ENCODE measurements at places on chromosomes 2 and 18.

- no peak for DNase-seq
Measured at GRCh38 chr2:169114056-169114455, 44.7 kb downstream of the DHRS9 start.

GRCh38 chr2:105005181-105005951 is 32.5 kb upstream of the MRPS9 start:
- no peak for DNase-seq

- no peak for DNase-seq
Measured at GRCh38 chr2:235698491-235698890, 204.6 kb downstream of the AGAP1 start.

- DNase-seq, result no peak
Measured at GRCh38 chr2:231923951-231924888, 2.0 kb downstream of the NPPC start.

DNA sequence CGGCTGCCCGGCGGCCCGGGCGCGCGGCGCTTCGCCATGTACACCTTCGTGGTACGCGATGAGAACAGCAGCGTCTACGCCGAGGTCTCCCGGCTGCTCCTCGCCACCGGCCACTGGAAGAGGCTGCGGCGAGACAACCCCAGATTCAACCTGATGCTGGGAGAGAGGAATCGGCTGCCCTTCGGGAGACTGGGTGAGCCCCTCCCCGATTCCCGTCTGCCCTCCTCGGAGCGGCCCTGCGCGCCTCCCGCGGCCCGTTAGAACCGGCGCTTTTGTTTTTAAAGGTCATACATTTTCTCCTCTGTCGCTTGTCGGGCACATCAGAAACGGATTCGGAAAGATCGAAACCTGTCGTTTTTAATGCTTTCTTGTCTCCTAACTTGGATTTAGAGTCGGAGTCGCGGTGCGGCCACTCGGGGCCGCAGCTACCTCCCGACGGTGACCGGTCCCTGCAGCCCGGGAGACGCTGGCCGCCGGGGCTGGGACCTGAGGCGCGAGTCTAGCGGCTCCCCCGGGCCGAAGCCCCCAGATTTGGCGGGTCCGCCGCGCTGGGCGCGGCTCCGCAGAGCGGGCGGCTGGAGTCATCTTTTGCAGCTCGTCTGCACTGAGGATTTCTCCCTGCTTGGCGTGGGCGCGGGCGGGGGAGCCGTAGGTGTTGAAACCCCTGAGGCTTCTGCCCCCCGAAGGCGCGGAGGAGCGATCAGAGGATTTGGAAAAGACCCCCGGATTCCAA is 519 bp downstream of the TTL start:
- peak; percentile 6 for DNase-seq

- no peak for DNase-seq
Measured at GRCh38 chr2:216315802-216316603, 56.3 kb downstream of the MARCHF4 start.

- DNase-seq, result no peak
Measured at GRCh38 chr2:191636235-191636543, 41.7 kb upstream of the NABP1 start.

DNA sequence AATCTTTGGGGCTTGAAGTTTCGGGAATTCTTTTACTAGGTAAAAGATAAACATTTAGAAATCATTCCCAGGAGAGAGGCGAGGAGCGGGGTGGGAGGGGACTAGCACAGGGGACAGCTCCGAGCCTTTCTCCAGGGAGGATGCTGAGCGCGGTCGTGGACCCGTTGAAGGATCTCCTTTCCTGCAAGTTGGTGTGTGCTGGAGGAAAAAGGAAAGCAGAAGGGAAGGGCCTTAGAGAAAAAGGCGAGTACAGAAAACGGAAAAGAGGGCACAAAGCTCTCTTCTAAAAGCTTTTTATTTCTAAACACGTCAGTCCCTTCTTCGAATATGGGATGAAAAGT is 640 bp downstream of the SLC39A6 start:
- DNase-seq, result no peak

- no peak for DNase-seq
Measured at GRCh38 chr18:5543036-5543680, 639 bp downstream of the EPB41L3 start.

GRCh38 chr2:140257692-140258300 is 1477.6 kb upstream of the NXPH2 start:
- no peak for DNase-seq

- no peak for DNase-seq
Measured at GRCh38 chr2:69196327-69197117, 183.5 kb downstream of the ANTXR1 start.

GRCh38 chr2:201704536-201704935 is 6.1 kb upstream of the MPP4 start:
- DNase-seq, result no peak

DNA sequence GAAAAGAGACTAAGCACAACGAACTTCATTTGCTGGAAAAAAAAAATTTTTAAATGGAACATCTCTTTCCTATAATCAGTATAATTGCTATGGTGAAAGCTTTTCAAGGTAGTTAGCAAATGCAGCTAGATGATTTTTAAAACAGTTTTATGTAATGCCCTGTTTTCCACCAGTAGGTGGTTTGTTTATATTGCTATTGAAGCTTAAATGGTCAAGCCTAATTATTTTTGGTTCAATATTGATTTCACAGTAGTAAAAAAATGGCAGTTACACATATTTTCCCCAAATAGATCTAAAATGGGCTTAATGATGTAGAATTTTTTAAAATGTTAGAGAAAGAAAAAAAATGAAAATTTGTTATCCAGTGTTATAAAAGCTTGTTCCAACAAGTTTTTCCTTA is 70.2 kb downstream of the CDH19 start:
- DNase-seq, result no peak

DNA sequence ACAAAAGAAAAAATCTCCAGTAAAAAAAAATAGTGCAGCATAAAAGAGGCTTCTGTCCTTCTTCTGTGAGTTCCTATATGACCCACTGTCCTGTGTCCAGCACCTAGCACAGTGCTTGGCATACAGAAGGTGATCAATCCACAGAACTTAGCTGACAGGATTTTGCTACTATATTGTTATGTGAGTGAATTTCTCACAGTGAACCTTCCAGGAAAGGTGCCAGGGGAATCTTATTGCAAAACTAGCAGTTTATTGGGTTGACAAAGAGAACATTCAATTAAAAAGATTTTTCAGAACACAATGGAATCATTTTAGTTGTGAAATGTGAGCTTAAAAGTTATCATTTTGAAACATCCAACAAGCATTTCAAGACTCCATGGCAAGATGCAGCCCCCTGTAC is 12.4 kb upstream of the TRIB2 start:
- no peak for DNase-seq

DNA sequence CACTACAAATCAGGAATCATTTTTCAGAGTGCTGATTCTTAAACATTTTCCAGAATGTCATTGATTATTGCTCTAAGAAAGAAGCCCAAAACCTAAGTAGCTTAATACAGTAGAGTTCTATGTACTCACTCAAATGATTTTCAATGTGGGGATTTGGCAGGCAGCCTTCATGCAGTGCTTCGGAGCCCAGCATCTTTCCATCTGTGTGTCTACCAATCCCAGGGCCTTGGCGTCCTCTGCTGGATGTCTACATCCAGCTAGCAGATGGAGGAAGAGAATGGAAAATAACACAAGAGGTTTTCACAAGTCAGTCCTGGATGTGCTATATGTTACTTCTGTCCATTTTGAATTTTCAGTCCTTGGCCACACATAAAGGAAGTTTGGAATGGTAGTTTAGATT is 151.8 kb downstream of the RDH14 start:
- DNase-seq, result no peak

- no peak for DNase-seq
Measured at GRCh38 chr2:181686576-181687185, 6.4 kb upstream of the NEUROD1 start.

- DNase-seq, result no peak
Measured at GRCh38 chr2:197889041-197889440, 84.6 kb downstream of the PLCL1 start.

- DNase-seq, result no peak
Measured at GRCh38 chr2:172597176-172597842, 41.4 kb downstream of the PDK1 start.

- DNase-seq, result no peak
Measured at GRCh38 chr2:203328760-203329540, 756 bp downstream of the ABI2 start.

DNA sequence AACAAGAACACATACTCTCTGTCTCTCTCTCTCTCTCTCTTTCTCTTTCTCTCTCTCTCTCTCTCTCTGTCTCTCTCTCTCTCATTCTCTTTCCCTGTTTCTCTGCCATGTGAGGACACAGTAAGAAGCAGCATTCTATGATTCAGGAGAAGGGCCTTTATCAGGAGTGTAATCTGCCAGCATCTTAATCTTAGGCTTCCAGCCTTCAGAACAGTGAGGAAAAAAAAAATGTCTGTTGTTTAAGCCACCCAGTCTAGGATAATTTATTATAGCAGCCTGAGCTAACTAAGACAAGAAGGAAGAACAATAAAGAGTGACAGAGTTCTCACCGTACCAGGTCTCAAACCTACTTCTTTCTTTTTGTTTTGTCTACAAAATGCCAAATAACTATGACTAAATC is 399.4 kb downstream of the SOCS6 start:
- DNase-seq, result no peak

DNA sequence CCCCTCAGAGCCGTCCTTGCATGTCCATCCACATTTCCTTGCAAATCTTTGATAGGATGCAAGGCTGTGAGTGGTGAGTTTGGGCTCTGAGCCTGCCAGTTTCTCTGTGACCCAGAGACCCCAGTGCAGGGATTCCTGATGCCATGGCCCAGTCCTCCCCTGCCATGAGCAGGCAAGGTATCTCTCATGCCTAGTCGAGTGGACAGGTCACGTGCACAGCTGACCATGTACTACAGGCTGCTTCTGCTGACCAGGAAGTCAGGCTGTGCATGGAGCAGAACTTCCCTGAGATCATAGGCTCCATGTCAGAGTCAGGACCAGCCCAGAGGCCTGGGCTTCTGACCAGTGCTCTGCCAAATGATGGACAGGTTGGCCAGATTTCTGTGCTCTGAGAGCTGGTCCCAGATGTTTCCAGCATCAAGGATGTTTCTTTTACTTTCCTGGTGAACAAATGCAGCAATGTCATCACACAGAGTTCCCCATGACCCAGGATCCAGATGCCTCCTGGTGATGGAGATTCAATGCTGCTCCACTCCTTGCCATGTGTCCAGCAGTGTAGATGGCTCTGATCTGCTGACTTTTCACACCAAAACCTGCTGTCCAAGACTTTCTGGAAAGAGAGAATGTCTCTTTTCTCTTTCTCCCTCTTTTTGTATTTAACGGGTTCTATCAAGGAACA is 321.6 kb upstream of the HS6ST1 start:
- DNase-seq, result no peak

GRCh38 chr2:71151620-71152019 is 21.2 kb downstream of the MPHOSPH10 start:
- DNase-seq, result no peak

- no peak for DNase-seq
Measured at GRCh38 chr2:240208631-240209211, 68.3 kb upstream of the OTOS start.

DNA sequence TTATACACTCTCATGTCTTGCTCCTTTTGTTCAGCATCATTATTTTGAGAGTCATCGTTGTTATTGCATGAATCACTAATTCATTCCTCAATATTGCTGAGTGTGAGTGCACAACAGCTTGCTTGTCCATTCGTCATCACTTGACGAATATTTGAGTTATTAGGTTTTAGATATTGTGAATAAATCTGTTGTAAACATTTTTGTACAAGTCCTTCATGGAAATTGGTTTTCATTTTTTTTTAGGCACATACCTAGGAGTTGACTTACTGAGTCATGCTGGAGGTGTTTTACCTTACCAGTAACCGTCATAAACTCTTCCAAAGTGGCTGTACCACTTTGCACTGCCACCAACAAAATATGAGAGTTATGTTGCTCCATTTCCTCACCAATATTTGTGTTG is 84.2 kb upstream of the NCK2 start:
- no peak for DNase-seq

DNA sequence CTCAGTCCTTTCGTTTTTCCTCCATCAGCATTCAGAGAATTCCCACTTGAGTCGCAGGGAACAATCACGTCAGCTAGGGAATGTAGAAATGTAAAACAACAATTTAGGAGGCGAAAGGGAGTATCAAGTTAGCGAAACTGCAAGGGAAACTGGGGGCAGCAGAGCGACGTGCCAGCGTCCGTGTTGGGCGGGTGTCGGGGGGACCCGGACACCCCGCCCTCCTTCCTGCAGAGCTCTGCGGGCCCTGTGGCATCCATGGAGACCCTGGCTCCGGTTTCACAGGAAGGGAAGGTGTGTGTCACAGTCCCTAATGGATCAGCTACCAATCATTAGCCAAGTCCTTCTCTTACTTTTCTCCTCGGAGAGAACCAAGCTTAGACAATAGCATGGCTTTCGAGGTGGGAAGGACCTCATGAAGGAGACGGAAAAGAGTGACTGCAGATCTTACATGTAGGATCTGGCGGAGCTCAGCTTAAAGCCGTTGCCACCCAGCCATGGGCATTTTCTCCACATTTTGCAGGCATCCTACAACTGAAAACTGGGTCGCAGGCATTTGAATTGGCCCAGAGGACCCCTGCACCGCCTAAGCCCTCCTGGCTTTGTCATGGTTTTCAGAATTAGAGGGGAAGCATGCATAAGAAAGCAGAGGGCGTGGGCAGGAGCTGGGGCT is 33.7 kb downstream of the SOX11 start:
- no peak for DNase-seq

- DNase-seq, result no peak
Measured at GRCh38 chr2:70143314-70144150, 47.3 kb downstream of the C2orf42 start.

GRCh38 chr2:116513991-116514390 is 1300.5 kb upstream of the DDX18 start:
- no peak for DNase-seq

GRCh38 chr2:47094511-47095142 is 60.5 kb downstream of the STPG4 start:
- DNase-seq, result no peak

DNA sequence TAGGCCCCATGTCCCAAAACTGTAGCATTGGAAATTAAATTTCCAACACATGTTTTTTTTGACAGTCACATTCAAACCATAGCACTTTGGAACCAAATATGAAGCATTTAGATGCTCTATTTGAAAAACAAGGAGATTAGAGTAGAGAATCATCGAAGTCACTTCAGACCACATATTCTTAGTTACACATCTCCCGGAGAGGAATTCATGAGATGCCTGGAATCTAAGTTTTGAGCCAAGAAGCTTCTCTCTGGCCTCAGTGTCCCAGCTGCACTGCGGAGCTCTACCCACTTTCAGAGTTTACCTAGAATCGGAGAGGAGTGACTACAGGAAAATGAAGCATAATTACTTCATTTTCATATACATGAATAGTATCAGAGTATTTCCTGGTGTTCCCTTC is 385.9 kb downstream of the TNS1 start:
- no peak for DNase-seq

DNA sequence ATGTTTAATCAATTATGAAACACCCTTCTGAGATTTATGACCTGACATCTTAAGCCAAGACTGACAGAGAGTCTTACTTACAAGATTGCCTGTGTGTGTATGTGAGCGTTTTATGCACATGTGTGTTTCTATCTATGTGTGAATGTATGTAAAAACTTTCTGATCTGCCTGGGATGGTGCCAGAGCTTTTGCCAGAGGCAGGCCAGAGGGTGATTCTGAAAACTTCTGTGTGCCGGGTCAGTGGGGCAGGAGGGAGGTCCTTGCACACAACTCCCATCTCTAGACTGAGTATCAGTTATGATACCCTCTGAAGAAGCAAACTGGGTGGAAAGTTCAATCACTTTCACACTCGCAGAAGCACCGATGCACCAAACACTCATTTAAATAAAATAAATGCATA is 335.0 kb upstream of the NT5C1B start:
- no peak for DNase-seq

GRCh38 chr2:210000464-210001324 is 1.7 kb upstream of the RPE start:
- no peak for DNase-seq
